T-helper 2 cell (primary cell): ENCODE measurements at places on chromosomes 5 and 9.

GRCh38 chr5:171291371-171291770, 17.7 kb upstream of the TLX3 start:
- DNase-seq, result no peak

DNA sequence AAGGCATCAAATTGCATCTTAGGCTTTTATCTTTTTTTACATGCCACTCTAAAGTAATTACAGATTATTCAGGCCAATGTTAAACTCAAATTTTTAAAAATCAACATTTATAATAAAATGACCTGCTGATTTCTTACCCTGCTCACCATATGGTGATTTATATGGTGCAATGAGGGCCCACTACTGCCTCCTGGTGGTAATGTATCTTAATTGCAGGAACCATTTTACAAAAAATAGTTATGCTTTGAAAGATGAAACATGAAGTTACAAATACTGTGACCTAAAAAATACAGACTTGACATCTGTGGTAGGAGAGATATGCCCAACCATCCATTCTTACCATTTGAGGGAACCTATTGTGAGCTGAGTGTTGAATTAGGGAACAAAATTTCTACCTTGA, 292.6 kb upstream of the TAS2R1 start:
- no peak for DNase-seq

DNA sequence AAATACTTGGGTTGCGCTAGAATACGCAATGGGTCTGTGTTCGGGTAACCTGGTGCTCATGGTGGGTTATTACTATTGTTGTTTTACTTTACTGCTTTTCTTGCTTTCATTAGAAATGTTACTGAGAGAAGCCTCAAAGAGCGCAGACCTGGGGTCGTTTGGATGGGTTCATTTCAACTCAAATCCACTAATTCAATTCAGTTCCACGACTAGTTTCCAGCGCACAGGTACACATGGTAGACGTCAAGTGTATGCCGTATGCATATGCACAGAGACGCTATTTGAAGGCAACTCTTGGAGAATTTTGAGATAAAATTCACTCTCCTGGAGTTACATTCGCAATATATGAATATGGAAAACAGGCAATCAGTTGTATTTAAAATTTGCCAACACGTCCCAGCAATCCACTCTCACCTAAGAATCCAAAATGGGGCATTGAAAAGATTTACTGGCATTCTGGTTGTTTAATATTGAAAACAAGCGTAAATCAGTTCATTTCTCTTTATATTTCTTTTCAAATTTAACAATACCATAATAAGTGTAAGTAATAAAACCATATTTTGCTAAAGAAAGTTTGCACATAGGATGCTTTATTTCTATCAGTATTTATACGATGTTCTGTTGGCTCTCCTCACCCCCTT, 4.4 kb upstream of the PAX5 start:
- no peak for DNase-seq

GRCh38 chr9:116566677-116567488, 120.2 kb upstream of the TRIM32 start:
- no peak for DNase-seq

DNA sequence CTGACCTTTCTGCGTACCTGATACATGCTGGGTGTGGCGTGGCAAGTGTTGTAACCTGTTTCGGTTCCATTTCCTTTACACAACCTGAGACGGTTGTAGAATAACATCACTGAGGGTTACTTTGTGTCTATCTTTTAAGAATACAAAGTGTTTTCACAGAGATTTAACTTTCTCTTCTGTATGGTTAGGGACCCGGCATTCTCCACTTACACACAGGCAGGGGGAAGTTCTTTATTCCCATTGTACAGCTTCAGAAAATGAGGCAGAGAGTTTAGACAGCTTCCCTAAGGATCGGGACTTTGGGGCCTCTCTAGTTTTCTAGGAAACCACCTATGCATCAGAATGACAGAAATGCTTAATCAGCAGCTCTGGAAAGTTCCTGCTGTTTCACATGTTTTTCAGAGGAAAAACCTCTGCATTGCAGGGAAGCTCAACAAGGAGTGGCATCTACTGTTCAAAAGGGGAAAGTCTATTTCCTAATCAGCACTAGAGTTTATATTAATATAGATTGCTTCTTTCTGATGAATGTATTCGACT, 41.3 kb downstream of the CAST start:
- no peak for DNase-seq
